ENCODE measurements at places on chromosomes 6 and 20.

- DNase-seq = no peak
Measured at GRCh38 chr6:13523826-13524622, 36.6 kb upstream of the GFOD1 start.

DNA sequence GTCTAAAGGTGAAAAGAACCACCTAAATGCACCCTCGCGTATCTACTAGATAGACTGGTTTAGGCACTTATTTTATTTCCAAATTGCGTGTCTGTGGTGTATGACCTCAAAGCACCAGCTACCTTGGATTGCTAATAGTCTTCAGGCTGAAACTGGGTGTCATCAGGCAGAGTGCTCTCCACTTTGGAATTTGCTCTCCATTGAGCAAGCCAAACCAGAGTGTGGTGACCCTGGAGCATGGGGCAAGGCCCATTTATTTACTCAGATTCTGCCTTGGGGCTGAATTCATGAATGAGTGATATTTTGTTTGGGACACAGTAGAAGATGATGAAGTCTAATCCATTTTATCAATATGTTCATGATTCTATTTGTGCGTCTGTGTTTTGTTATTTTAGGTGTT, 812.8 kb upstream of the SLC35B3 start:
- DNase-seq = no peak

- DNase-seq = no peak
Measured at GRCh38 chr6:51533962-51534361, 553.5 kb downstream of the PKHD1 start.

DNA sequence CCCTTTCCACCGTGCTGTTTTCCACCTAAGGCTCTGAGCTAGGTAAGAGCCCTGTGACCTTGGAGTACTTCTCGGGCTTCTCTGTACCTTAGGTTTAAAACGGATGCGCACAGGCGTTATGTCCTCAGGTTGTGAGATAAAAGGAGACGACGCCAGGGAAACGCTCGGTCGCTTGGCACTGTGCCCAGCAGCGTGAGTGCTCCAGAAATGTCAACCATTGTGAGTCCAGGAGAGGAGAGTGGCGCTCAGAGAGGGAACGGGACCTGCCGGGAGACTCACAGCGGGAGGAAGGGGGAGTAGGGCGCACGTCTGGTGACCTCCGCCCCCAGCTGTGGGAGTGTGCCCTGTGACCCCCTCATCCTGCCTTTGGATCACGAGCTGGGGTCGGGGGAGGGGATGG, 33.8 kb upstream of the SCRT2 start:
- no peak for DNase-seq

DNA sequence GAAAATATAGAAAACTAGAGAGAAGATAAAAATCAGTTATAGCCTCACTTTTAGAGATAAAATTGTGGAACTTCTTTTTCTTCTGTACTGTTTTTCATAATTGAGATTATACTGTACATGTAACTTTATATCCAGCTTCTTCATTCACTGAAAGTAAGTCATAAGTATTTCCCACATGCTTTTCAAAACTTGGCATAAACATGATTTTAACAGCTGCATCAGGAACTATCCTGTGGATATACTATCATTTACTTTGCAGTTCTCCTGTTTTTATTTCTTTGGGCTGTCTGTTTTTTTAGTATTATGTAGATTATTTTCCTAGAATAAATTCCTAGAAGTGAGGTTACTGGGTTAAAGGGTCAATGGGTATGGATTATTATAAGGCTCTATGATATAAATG, 14.8 kb downstream of the DSTN start:
- DNase-seq = no peak

GRCh38 chr6:29953686-29954085, 11.4 kb downstream of the HLA-A start:
- no peak for DNase-seq

Measured in stimulated activated naive CD4-positive, alpha-beta T cell (primary cell).